Thyroid gland (tissue), 4 donors: ENCODE measurements at places on chromosomes 4 and X. TPM values are rescaled to one million over a fixed set of nuclear protein-coding genes. Genes with fewer than 3 reads are reported as not detected.
A peak's percentile ranks its signal among the peaks of the same experiment; 100 is the strongest.

DNA sequence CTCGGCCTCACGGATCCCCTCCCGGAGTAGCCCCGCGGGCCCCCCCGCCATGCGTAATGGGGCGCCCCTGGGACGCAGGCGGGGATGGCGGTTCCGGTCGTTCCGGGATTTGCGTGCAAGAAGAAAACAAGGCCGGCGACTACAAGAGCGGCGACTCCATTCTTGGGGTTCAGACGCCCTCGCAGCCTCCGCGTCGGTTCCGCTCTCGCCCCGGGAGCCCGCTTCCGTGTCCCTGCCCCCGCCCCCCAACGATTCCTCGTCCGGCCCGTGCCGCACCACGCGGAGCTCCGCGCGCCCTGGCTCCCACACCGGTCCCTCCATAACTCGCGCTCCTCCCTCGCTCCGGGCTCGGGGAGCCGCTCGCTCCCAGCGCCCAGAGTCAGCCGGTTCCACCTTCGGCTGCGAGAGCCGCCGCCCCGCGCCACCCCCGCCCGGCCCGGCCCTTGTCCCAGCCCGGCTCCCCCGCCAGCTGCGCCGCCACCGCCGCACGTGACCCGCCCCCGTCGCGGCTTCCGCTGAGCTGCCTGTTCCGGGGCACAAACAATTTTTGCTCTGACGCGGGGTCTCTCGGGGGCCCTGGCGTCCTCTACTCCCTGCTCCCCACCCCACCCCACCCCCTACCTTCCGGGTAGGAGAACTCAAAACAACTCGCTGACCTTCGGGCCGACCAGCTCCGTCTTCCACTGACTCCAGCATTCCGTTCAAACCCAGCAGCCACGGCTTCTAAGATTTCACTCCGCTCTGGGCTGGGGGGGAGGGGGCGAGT, 78.8 kb upstream of the BCOR start:
- peak overlapping the region; percentile 88 for H3K27ac ChIP-seq
- peaks cover 16% of the 10 kb centered on the region for H3K4me1 ChIP-seq
- H3K27me3 ChIP-seq: no peaks in the 10 kb centered on the region
- H3K4me3 ChIP-seq: no peak overlapping the region

DNA sequence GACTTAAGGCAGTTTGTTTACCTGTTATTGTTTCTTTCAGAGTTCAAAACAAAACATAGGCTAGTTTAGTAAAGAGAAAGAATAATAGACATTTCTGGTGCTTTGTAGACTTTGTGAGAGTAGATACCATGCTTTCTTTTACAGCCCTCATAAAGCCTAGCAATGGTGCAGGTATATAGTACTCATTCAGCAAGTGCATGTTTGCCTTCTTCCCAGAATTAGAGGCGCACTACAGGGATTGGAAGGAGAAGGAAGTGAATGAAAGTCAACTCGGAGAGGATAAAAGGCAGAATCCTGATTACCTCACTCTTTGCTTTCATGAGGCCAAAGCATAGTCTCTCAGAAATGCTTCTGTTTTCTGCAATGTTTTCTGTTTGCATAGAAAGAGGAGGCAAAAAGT, 43.1 kb upstream of the FHDC1 start:
- no peak overlapping the region for H3K4me3 ChIP-seq
- H3K4me1 ChIP-seq: peaks cover 3% of the 10 kb centered on the region
- H3K27me3 ChIP-seq: no peaks in the 10 kb centered on the region
- H3K36me3 ChIP-seq: no peaks in the 10 kb centered on the region

GRCh38 chr4:119030536-119030890, 105.1 kb upstream of the MYOZ2 start:
- H3K4me1 ChIP-seq: peaks cover 16% of the 10 kb centered on the region
- no peaks in the 10 kb centered on the region for H3K36me3 ChIP-seq
- no peak overlapping the region for H3K4me3 ChIP-seq
- H3K27me3 ChIP-seq: no peaks in the 10 kb centered on the region
- DNase-seq: no peak

DNA sequence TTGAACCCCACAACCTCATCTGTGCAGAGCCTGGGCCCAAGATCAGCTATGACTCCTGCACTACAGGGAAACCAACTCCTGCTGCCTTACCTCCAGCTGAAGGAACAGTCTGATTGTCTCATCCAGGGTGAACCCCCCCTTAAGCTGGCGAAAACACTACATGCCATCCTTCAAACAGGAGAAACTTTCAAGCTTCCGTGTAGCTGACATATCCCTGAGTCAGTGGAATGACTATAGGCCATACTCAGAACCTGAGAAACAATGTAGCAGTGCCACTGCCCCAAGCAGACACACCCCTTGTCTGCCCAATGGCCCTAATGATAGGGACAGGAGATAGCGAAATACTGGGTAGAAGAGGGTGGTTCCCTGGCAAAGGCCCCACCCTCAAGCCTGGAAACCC, 213.6 kb upstream of the PGRMC2 start:
- no peak for DNase-seq
- H3K36me3 ChIP-seq: no peaks in the 10 kb centered on the region
- no peak overlapping the region for H3K27ac ChIP-seq
- H3K4me3 ChIP-seq: no peak overlapping the region
- H3K4me1 ChIP-seq: no peaks in the 10 kb centered on the region
- no peaks in the 10 kb centered on the region for H3K27me3 ChIP-seq

- no peaks in the 10 kb centered on the region for H3K36me3 ChIP-seq
- no peak overlapping the region for H3K27ac ChIP-seq
- H3K4me1 ChIP-seq: peaks cover 10% of the 10 kb centered on the region
- no peak for DNase-seq
- H3K27me3 ChIP-seq: no peaks in the 10 kb centered on the region
These were observed 569 bp upstream of the PDLIM5 start for GRCh38 chr4:94451051-94451694.

DNA sequence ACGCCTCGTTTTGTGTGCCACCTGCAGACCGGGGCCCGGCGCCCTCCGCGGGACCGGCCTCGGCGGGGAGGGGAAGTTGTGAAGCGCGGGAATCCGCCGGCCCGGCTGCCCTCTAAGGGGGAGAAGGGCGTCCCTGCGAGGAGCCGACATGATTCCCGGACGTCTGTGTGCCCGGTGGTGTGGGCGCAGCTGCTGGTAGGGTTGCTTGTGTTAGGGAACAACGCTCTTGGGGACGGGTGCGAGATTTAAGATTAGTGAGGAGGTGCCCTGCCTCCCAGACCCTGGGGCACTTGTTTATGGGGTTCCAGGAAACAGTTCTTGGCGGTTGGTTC, 627 bp downstream of the CDKN2AIP start:
- peak; percentile 46 for DNase-seq
- H3K36me3 ChIP-seq: peaks cover 17% of the 10 kb centered on the region
- H3K4me1 ChIP-seq: peaks cover 19% of the 10 kb centered on the region
- H3K27me3 ChIP-seq: no peaks in the 10 kb centered on the region
- peak overlapping the region; percentile 86 for H3K4me3 ChIP-seq
- peak overlapping the region; percentile 98 for H3K27ac ChIP-seq

GRCh38 chr4:166257891-166258290, 384.9 kb downstream of the TLL1 start:
- no peaks in the 10 kb centered on the region for H3K4me1 ChIP-seq
- H3K27ac ChIP-seq: no peak overlapping the region
- H3K4me3 ChIP-seq: no peak overlapping the region
- no peak for DNase-seq
- no peaks in the 10 kb centered on the region for H3K27me3 ChIP-seq
- H3K36me3 ChIP-seq: no peaks in the 10 kb centered on the region

DNA sequence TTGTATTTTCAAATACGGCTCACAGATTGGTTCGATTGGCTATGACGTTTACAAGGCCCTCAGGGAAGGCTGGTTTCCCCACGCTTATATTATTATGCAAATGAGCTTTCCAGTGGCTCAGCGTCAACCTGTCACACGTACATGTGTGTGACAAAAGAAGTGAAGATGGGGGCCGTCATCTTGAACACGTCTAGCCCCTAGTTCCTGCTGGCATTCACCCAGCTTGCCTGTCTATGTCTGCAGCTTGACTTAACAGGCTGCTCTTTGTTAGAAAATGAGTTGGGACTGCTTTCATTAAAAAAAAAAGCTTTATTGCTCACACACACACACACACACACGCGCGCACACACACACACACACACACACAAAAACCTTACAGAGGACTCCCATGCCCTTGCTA, 283.6 kb upstream of the CTSO start:
- no peak overlapping the region for H3K4me3 ChIP-seq
- DNase-seq: no peak
- H3K27me3 ChIP-seq: no peaks in the 10 kb centered on the region
- H3K4me1 ChIP-seq: no peaks in the 10 kb centered on the region
- H3K36me3 ChIP-seq: no peaks in the 10 kb centered on the region

The GPR143 gene
- 4.9 TPM for total RNA-seq

The NLGN3 gene
- total RNA-seq: 0.46 TPM

The F8A1 gene
- total RNA-seq: not detected
